Activated CD8-positive, alpha-beta memory T cell treated with anti-CD3 and anti-CD28 coated beads, Interleukin-2, amount 10 ng/mL, durations not matched to agents 7 days and 5 days (primary cell): ENCODE measurements at places on chromosomes 5 and 9.

- DNase-seq = no peak
Observed at GRCh38 chr9:79134654-79135053, 437.1 kb upstream of the TLE4 start.

DNA sequence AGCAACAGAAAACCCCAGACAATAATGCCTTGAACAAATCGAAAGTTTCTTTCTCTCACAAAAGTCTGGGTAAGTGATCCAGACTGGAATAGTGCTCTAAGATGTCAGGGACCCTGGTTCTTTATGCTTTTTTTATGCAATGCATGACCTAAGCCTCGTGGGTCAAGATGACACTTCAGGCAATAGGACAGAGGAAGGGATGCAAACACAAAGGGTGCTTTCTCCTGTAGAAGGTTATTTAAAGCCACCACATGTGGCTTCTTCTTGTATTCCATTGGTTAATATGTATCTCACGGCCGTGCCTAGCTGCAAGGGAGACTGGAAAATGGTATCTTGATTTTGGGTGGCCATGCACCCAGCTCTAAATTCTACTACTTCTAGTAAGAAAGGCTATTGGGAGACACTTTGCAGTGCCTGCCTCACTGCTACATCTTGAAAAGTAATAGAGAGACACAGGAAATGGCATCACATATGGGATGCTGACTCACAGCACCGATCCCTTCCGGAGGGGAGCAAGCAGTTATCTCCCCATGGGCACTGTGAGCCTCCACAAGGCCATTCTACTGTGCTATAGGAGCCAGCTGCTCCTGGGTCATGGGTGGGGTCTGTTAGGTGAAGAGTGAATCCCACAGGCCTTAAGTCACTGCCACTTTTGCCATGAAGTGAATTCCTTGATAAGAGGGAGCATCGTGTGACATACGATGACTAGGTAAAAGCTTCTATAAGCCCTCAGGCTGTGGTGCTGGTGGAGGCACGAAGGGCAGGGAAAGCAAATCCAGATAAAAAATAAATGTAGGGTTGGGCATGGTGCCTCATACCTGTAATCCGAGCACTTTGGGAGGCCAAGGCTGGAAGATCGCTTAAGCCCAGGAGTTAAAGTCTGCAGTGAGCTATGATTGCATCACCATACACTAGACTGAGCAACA, 32.5 kb upstream of the RAB14 start:
- DNase-seq = no peak

DNA sequence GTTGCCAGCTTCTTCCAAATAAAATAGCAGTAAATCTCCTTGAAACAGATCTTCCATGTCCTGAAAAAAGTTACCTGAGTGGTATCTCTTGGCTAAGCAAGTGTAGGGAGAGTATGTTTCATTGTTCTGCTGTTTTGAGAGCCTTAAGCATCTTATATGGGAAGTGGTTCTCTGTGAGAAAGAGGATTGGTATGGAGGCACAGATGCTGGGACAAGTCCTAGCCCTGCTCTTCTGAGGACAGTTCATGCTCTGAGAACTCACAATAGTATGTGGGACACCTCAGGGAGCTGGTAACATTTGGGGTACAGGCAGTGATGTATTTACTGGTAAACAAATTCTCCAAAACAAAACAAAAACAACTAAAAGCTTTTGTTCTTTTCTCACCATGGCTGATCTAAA, 2.0 kb downstream of the PPP3R2 start:
- DNase-seq = no peak

- no peak for DNase-seq
Observed at GRCh38 chr5:141192110-141192725, at the start of gene PCDHB10. TSS of gene PCDHB10 (plus strand) at chr5:141192353. CDS start at chr5:141192553, 200 bp downstream.

DNA sequence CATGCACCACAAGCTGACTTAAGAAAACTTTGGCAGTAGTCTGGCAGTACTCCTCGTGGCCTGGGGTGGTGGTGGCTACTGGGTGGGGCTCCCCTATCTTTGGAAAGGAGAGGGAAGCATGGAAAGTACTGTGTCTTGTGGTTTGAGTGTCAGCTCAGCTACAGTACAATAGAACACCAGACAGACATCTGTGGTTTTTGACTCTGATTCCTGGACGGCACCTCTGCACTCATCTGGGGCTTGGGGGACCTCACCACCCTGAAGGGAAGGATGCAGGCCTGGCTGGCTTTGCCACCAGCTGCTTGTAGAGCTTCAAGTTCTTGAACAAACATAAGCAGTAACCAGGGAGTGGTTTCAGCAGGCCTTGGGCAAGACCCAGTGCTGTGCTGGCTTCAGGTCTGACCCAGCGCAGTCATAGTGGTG, 40.6 kb downstream of the TNFSF8 start:
- DNase-seq = peak; percentile 67

- no peak for DNase-seq
Observed at GRCh38 chr5:172276214-172276613, 7.3 kb downstream of the UBTD2 start.

- no peak for DNase-seq
Observed at GRCh38 chr5:162132348-162132747, 64.8 kb downstream of the GABRG2 start.

GRCh38 chr5:115402822-115403577, 106.5 kb upstream of the CCDC112 start:
- DNase-seq = no peak

DNA sequence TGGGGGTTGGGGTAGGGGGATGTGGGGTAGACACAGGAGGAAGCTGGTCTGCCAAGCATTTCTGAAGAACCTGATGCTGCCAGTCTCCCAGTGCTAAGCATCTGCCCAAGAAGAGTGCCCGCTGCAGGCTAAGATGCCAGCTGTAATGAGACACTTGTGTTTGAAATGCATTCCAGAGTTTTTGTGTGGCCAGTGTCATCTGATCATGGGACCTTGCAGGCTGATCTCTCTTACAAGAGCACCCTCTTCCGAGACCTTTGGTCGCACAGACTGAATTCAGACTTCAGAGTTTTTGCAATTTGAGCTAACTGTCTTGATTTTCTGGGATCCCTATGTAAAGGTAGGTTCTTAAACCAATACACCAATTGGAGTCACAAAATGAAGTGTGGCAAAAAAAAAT, 58.1 kb downstream of the DENND1A start:
- DNase-seq = no peak

- no peak for DNase-seq
Observed at GRCh38 chr9:15485836-15486666, 24.7 kb downstream of the PSIP1 start.

- no peak for DNase-seq
Observed at GRCh38 chr5:95963650-95964410, 2.2 kb upstream of the ELL2 start.

- no peak for DNase-seq
Observed at GRCh38 chr5:39083968-39084367, 9.8 kb upstream of the RICTOR start.

DNA sequence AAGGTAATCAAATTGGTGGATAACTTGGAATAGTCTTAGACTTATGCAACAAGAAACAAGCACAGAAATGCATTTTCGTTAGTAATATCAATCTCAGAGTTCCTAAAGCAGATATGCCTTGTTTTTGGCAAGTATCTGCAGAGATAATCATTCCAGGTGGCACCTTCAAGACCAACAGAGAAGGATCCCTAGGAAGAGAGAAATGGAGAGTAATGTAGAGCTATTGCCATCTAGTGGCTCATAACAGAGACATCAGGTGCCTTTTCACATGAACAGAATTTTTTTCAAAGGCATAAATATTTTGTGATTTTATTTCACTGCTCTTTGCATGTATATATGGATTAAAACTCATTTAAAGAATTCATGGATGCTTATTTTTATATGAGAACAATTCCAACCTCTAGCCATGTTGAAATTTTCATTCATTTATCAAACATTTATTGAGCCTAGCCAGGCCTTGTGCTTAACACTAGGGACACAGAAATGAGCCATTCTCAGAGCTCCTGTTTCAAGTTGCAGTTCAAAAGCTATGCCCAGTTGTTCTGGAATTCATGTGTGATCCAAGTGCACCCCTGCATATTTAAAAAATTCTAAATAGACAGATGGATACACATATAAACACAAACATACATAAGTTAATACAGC, 117.5 kb upstream of the OR13F1 start:
- no peak for DNase-seq

GRCh38 chr9:127451608-127451857, 223 bp downstream of the LRSAM1 start:
- DNase-seq = no peak
